Iris pigment epithelial cell (primary cell): ENCODE measurements at places on chromosomes 4 and X.

DNA sequence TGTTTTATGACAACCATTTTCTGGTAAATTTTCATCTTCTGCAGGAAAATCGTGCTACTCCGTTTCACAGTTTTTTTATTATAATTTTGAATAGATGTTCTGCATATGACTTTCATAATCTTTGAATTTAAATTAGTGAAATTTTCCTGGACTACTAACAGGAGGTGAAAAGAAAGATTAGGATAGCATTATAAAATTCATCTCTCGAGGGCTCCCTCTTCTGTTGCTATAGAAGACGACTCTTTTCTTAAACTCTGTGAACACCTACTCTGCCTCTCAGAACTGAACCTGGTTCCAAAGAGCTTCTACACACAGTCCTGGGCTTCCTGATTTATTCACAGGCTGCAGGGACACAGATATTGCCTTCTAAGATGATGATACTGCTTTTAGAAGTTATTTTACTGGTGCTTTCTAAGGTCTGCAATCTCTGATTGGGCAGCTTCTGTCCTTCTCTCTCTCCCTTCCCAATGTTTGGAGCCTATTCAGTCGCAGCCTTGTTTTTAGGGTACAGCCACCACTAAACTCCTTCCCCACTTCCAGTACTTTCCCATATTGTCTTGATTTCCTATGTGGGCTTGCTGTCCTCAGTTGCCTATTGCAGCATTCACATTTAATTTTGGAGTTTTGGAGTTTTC, 10.1 kb upstream of the SAP30 start:
- DNase-seq: no peak

GRCh38 chr4:68256284-68256683, 10.8 kb upstream of the TMPRSS11B start:
- DNase-seq: no peak

GRCh38 chrX:66015152-66015831, 24.6 kb downstream of the VSIG4 start:
- no peak for DNase-seq

DNA sequence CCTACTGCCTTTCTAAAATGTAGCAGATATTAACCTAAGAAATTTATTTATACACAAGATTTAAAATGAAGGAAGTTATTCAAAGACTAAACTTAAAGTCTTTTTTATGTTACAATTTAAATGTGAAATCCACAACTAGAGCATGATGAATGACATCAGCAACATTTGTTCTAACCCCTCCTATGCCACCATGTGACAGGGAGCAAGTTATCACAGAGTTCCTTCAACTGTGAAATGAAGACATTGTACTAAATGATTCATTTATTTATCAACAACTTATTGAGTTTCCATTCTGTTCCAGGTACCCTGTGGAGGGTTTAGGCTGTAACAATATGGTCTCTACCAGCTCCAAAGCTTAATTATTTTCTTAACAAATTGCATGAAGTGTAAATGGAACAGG, 76.9 kb downstream of the SLC39A8 start:
- no peak for DNase-seq

DNA sequence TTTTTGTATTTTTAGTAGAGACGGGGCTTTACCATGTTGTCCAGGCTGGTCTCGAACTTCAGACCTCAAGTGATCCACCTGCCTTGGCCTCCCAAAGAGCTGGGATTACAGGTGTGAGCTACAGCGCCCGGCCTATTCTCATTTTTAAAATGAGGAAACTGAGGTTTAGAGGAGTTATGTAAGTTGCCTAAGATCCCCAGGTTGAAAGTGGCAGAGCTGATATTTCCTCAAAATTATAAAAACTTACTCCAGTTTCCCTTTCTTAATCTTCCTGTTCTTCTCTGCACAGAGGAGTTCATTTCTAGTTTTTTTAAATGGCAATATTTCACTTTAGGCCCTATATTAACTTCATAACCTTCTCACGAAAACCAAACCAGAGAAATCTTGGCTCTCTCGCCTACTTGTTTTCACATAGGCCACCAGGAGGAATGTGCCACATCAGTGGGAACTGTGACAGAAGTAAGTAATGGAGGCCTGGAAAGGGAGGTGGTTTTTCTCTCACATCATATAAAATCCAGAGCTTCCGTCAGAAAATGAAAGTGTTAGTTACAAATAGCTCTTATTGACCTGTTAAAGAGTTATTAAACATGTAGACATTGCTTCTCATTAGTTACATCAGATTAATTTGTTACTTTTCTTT, 16.1 kb upstream of the RS1 start:
- no peak for DNase-seq

DNA sequence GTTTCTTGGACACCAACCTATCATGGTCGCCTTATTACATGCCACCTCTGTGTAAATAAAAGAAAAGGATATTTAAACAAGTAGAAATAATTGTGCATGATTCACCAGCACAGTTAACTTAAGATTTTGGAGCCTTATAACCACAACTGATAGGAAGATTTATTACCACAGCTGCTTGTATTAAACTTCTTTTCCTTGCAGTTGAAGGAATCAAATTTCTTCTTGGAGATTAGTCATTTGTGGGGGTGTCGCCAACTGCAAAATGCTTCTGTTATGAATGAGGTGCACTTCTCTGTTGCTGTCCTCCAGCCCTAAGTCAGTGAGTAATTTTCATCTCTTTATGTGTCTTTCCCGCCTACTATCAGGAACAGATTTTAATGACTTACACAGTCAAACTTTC, 73.3 kb downstream of the OR13H1 start:
- DNase-seq: peak; percentile 7

GRCh38 chr4:152115118-152115517, 354.3 kb upstream of the GATB start:
- DNase-seq: no peak

GRCh38 chrX:48076343-48076742, 4.9 kb upstream of the ZNF630 start:
- DNase-seq: no peak

DNA sequence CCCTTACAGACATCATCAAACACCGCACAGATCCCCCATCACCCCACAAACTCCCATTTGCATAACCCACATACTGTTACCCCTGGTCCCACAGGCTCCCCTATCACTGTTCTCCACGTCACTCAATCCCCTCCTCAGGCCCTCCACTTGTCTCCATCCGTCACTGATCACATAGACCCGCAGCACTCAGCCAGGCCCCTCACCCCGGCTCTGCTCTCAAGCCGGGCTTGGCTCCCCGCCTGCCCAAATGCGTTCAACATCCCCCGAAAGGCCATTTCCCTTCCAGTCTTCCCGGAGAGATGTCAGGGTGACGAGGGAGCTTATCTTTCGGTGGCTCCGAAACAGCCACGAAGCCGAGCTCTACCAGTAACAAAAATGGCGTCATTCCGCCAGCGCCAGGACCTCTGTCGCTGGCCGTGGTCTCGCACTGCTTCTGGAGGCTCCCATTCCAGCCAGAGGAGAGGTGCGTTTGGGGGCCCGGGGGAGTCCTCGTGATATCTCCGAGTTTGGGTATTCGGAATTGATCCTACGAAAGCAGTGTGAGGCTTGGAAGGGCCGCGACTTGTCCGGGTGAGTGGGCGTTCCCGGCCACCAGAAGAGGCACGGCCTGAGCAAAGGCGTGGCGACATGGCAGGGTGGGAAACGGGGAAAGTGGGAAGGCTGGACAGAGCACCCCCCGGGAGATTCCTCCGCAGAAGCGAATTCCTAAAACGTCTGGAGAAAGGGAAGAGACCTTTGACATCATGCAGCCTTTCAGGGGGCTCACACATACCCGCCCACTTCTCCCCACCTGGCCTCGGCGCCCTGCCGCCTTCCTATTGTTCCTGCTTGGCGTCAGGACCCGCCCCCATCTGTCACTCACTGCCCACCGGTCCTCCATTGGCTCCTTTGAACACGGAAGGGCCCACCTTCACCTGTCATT, at the start of gene ZNF630:
Gene ZNF630 (minus strand): TSS at position 577 of the 922 bp plus-strand sequence. CDS start 4,754 bp downstream, outside the sequence.
- peak; percentile 62 for DNase-seq

- no peak for DNase-seq
Observed at GRCh38 chrX:119758731-119759247, 401 bp downstream of the SOWAHD start.

- DNase-seq: no peak
Observed at GRCh38 chr4:1008840-1009541, 2.4 kb upstream of the FGFRL1 start.

DNA sequence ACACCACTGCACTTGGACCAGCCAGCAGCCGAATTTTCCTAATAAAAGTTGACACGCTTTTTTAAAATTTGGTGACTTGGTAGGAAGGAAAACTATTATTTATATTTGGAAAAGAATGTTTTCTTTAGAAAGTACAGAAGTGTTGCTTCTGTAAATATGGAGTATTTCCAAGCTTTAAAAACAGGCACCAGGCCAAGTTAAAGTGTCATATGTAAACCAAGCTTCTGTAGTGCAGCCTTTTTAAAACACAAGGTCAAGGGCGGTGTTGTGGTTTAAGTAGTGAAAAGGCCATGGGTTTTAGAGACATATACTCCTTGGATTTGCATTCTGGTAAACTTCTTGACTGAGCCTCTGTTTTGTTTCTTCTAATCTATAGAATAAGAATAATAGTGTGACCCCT, 62.7 kb downstream of the TRIM2 start:
- peak; percentile 88 for DNase-seq

- no peak for DNase-seq
Observed at GRCh38 chr4:8310306-8310705, 40.8 kb downstream of the HTRA3 start.

DNA sequence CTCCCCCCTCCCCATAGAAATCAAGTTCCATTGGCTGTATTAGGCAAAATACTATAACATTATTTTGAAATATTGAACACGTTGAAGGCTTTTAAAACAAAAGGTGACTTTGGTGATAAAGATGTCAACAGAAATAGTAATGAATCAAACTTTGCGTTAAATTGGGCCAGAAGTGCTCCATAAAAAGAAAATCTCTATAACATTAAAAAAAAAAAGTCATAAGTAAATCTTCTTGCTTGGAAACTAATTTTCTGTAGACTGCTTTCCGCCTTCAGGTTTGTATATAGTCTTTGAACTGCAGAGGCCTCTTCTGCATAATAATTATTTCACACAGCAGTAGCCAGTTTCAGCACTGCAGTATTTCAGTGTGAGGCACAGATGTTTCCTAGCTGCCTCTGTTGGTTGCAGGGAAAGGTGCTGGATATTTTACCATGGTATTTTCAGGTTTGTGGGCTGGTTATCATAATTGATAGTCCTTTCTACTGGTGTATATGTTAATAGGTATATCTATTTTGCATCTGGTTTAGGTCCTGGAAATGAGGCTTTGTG, 158.9 kb downstream of the KDM6A start:
- DNase-seq: no peak

- DNase-seq: no peak
Observed at GRCh38 chr4:2436761-2437474, 18.2 kb downstream of the CFAP99 start.

DNA sequence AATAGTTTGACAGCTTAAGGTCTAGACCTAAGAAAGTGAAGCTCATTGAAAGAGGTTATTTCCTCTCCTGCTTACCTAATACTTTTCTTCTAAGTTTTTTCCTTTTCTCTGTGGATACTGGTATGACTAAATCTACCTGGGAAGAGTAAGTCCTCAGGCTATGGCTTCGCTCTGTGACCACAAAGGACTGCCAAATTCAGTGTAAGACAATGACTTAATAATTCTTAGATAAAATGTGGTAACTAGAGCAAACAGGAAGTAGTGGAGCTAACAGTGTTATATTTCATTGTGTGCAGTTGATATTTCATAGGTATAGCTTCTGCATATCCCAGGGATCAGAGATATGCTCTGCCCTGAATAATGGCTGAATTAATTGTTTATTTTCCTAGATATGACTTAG, 418.9 kb downstream of the CCSER1 start:
- peak; percentile 1 for DNase-seq

DNA sequence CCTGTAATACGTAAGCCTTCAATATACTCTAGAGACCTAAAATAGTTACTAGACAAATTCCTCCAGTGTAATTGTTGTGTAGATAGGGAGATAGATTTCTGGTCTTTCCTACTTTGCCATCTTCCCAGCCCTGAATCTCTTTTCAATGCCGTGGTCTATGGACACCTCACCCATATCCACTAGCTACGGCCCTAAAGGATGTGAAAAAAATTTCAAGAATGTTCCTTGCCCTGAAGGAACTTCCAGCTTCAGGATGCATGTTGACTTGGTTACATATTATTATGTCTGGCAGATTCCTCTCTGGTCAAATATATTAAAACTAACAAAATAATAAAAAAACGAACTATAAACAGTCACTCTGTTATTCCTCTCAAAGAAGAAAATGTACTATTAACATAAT, 52.4 kb upstream of the TSPAN5 start:
- peak; percentile 46 for DNase-seq

DNA sequence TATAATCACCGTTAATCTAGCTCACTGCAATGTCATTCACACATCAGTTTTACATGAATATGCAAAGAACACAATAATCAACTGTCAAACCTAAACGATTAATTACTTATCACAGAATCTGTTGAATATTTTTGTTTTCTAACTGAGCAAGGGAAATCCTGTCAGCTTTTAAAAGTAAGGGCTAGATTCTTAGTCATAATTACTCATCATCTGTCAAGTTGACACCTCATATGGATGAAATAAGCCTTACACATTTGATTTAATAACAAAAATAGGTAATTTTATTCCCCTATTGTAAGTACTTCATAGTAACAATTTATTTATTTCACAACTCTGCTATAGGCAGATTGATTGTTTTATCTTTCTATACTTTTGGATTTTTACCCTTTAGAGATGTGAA, 32.7 kb downstream of the TMA16 start:
- DNase-seq: no peak

- peak; percentile 87 for DNase-seq
Observed at GRCh38 chr4:155745984-155746383, 12.8 kb upstream of the GUCY1B1 start.

DNA sequence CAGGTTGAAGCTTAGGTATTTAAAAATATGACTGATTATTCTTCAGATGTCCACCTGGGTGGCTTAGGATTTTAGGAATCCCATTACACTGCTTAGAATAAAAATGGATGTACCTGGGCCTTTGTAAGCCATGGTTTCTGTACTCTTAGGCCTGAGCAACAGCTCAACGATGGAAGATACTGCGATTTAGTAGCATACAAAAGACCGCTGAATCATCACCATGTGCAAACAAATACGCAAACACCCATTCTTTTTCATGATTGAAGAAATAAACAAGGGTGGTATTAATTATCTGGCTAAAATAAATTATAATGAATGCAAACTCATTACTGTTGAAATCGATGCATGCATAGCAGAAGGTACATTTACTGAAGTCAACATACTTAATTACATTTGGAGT, 188.9 kb downstream of the ZNF330 start:
- DNase-seq: no peak

- peak; percentile 28 for DNase-seq
Observed at GRCh38 chrX:11430271-11430670, 137.1 kb downstream of the AMELX start.

DNA sequence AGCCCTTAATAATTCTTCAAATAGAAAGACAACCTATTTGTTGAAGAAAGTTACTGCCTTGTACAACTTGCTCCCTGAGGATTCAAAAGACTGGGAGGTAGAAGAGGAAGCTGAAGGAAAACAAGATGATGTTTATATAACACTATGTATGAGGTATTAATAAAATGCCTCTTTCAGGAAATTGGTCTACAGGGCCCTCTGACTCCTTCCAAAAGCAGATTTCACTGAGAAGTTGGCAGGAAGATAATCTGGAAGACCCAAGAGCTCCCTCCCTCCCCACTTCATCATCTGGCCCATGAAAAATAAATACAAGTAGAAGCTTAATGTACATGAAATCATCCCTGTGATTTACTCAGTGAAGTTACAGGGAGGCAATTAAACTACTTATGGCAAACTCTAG, 107.5 kb upstream of the MAGEC2 start:
- no peak for DNase-seq

- peak; percentile 61 for DNase-seq
Observed at GRCh38 chr4:16843831-16844508, 54.5 kb downstream of the LDB2 start.
